ENCODE measurements at places on chromosomes 2 and 18. TPM values are rescaled to one million over a fixed set of nuclear protein-coding genes. Genes with fewer than 3 reads are reported as not detected.

DNA sequence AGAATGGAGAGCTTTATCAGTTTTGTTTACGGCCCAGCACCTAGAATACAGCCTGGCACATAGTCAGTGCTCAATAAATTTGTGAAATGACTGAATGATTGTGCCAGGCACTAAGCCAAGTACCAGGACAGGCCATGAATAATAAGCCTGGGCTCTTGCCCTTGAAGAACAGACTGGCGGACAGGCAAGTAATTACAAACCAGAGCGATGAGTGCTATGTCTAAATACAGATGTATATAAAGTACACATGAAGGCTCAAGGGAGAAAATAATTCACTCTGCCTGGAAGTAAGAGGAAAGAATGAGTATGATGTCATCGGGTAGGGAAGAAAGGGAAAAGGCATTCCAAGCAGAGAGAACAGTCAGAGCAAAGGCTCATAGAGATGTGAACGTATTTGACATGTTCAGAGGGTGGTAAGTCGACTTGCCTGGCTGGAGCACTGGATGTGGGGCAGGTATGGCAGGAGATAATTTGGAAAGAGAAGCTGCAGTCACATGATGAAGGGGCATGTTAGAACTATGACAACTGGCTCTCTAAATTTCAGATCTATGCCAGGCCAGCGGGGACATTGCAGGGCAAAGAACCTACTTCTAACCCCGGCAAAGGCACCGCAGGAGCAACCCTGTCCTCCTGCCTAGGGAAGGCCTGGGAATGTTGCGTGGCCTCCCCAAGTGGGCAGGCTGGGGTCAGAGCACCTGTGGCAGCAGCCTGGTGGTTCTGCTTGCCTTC is 119.1 kb upstream of the STPG4 start:
- no peak for DNase-seq

DNA sequence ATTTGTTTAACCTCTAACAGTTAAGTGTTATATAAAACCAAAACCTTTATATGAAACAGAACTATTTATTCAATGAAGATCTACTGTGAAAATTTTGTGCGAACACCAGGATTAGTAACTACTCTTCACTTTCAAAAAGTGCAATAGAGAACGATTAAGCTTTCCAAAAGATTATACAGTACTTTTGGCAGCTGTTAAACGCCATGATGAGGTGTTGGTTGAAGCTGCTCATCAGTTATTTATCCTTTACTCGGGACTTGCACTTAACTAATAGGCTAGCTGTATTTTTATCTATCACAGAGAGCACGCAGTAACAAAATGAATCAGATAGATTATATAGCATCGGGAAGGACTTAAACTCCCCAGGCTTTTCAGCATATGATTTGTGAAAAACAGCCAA is 113.6 kb downstream of the GCA start:
- DNase-seq = no peak

- no peak for DNase-seq
Observed at GRCh38 chr2:47737-48136, 1.4 kb upstream of the FAM110C start.

GRCh38 chr18:70058916-70059315 is 111.2 kb upstream of the CD226 start:
- no peak for DNase-seq

DNA sequence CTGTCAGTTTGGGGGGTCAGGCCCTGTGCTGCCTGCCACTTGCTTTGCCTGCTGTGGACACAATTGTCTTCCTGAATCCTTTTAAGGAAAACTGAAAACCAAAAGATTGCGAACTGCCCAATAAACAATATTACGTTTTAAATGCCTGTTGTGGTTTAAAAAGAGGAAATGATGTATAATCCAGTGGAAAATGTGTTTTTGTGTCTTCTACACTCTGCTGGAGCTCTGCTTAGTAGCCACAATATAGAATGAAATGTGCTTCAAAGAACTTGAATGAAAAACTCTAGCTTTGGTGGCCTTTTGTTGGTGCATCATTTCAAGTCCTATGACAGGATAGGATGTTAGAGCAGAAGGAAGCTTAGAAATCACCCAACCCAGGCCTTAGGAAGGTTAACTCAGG is 23.2 kb upstream of the CABYR start:
- DNase-seq = no peak

DNA sequence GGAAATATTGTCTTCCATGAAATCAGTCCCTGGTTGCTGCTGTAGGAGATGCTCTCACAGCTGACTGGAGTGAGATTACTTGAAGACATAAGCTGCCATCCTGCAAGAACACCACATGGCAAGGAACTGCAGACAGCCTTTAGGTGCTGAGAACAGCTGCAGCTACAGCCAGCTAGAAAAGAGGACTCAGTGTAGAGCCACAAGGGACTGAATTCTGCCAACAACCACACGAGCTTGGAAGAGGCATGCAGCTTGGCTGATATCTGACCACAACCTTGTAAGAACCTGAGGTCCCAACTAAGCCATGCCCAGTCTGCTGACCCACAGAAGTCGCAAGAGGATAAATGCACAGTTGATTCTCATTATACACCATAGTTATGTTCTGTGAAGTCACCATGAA is 181.8 kb upstream of the ARL4C start:
- no peak for DNase-seq

DNA sequence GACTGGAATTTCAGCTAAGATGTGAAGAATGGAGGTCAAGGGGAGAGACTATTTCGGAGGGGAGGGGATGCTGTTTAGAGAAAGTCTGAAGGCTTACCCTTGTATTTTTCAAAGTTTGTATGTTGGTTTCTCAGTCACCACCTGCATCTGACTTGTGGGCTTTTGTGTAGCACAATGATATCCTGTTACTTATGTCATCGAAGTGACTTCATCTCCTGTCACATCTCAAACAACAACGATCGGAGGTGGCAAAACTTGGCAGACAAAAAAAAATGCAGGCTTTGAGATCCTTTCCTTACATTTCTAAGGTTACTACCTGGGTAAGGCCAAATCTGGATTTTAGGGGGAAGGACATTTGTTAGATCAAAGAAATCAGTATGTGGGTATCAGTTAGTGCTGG is 11.7 kb upstream of the CXCR4 start:
- DNase-seq = no peak

DNA sequence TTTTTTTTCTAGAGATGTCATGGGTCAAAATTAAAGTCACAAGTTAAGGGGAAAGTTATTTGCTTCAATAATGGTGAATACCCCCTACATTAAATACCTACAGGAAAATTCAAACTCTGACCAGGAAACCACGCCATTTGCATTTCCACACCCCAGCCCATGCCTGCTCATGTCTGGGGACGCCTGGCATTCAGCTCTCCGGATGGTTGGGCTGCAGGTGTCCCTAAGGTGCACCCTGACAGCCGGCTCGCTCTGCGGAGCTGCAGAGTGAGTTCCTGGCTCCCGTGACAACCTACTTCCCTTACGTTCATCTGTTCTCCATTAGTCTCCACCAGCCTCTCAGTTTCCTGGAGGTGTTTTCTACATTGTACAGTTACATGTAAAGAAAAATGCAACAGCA is 122.7 kb upstream of the RIOK3 start:
- no peak for DNase-seq

- no peak for DNase-seq
Observed at GRCh38 chr2:120501591-120501990, 155.7 kb downstream of the INHBB start.

GRCh38 chr2:202387608-202388342 is 11.6 kb downstream of the BMPR2 start:
- no peak for DNase-seq

DNA sequence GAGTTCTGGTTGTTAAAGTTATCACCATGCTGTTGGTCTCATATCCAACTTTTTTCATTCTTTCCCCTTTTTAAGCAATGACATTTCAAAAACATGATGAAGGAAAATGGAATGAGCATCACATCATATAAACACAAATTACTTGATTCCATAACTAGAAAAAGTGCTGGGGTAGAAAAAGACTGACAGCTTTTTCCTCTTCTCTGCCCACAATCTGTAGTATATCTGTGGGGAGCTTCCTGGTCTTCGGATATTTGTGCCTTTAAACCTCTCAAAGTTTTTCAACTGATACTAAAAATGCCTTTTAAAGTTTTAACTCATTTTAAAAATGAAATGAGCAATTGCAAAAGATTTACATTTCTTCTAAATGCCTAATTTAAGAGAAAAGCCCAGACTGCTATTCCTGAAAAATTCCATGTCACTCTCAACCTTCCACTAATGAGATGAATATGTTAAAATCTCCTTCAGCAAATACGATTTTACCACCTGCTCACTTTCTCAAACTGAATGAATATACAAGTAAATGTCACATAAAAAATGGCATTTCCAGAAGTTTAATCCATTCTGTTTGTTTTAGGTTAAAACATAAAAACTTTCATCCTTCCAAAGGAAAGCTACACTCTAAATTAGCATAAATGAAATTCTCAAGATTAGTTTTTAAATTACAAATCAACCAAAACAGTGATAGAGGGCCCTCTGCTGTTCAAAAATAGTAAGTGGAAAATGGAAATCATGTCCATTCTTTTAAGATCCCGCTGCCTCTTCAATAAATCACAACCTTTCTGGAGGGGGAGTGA is 2.1 kb downstream of the DNAH7 start:
- DNase-seq = no peak

DNA sequence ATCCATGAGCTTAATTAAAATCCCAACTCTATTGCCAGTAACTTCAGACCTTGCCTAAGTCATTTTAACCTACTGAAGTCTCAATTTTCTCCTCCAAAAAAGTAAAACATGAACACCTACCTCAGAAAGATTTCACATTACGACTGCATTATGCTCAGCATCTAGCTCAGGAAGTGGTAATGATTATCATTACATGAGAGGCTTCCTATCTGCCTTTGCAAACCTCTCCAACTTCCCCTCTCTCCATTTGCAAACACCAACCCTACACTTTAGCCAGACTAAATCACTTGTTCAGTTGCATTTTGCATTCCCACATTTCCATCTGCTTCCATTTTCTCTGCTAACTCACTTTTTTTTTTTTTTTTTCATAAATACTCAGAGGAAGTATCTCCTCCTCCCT is 6.8 kb downstream of the SLC38A11 start:
- DNase-seq = no peak

DNA sequence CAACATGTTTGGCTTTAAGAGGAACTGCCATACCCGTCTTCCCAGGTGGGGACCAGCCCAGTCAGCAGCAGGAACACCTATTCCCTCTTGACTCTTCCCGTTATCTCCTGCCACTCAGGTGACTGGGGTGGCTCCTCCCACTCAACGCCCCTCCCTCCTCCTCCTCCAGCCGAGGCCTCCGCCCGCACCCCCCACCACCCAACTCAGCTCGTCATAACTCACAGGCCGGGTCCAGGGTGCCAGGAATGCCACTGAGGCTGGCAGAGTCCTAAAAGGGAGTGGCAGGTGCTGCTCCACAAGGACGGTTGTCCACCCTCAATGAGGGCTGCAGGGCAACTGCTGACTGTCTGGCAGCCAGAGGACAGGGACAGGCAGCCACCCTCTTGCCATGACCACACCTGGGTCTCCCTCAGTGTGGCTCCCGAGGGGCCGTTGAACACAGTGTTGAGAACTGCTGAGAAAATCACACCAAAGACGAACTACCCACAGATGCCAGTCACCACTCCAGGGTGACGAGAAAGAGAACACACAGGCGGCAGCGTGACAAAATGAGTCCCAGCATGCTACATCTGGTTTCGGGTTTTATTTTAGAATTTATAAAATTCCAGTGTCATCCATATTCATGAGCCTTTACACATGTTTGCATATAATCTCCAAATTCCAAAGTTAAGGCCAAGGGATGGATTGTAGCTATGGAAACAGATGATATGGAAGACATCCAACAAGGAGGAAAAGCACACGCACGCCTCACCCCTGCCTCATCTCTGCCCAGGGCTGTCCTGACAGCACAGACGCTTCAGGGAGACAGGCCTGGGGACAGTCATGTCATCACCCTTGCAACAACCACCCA is 38.5 kb downstream of the ANO7 start:
- no peak for DNase-seq

DNA sequence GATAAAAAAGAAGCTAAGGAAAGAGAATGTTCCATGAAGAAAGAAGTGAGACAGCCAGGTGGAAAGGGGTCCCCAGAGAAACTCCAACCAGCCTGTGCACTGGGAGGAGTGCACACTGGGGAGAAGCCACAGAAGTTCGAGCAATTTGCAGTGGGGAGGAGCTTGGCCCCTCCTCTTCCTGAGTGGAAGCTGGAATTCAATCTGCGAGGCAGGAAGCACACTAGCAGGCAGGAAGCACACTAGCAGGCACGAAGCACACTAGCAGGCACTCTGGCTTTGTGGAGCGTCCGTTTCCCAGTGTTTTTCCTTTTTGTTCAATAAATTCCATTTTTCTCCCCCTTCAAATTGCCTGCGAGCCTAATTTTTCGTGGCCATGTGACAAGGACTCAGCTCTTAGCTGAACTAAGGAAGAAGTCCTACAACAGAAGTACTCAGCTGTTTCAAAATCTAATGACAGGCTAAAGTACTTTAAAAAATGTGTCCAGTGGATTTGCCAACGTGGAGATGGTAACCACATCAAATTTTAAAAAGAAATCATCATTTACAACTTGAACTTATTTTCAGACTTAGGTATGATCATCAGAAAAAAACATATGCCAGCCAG is 21.4 kb upstream of the SPIRE1 start:
- DNase-seq = no peak

DNA sequence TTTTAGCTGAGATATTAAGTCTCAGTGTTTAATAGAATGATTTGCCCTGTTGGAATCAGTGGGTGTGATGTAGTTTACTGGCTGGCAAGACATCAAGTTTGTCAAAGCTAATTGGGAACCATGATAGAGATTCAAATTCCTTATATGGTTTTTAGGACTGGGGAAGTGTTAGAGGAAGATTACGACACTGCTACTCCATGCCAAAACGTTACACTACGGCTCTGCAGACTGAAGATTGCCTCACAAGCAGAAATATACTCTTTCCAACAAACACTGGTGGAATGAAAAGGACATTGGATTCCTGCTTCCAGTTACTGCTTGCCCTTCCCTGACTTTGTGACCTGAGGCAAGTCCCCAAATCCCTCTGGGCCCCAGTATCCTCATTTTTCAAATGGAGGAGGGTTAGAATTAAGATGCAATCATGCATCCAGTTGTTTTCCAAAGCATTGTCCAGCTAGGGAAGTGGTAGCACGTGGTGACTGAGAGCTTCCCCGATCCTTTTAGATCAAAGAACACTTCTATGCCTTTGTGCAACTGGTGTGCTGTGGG is 147.6 kb downstream of the CDC42EP3 start:
- DNase-seq = peak; percentile 61

DNA sequence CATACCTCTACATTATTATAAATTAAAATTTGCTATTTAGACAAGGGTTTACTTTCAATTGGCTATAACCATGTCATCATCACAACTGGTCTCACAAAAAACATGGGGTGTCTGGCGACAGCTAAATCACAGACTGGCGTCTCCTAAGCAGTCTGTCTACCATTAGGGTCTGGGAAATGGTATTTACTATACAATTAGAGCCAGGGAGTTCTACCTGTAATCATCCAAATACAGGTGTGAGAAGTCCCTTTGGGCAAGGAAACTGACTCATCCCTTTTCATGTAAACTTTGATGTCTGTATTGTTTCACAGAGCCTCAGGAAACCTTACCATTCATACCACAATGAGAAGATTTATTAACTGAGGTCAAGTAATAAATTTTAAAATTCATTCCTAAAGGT is 126.7 kb downstream of the OLA1 start:
- no peak for DNase-seq

GRCh38 chr18:33513027-33513426 is 65.0 kb upstream of the ASXL3 start:
- no peak for DNase-seq

- no peak for DNase-seq
Observed at GRCh38 chr2:175834477-175834876, 167.6 kb downstream of the LNPK start.

- DNase-seq = no peak
Observed at GRCh38 chr2:138652378-138652777, 127.8 kb downstream of the NXPH2 start.

- no peak for DNase-seq
Observed at GRCh38 chr2:21836261-21836660, 712.5 kb downstream of the TDRD15 start.

The ROCK1 gene
- 18.6 TPM for total RNA-seq

The ABCA12 gene
- 3.0 TPM for total RNA-seq
